ENCODE measurements at places on chromosomes 3 and 15.

- DNase-seq, result peak; percentile 99
These were observed 5.0 kb downstream of the ARID3B start for GRCh38 chr15:74545776-74546656.

GRCh38 chr3:179402963-179403362 lies 48.3 kb downstream of the GNB4 start:
- no peak for DNase-seq

DNA sequence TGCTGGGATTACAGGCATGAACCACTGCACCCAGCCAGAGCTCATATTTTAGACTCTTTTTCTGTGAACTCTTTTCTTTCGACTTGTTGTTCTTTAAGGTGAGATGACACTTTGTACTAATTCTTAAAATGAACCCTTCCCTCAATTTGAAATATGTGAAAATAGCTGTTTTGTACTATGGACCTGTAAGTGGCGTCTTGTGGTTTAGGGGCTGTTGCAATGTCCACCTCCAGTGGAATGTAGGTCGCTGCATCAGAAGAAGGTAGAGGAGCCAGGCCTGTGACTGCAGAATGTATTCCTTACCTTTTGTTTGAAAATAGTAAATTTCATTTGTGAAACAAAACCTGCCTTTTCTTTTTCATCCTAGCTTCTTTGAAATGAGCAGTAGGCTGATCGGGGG lies 38.9 kb downstream of the FNDC3B start:
- no peak for DNase-seq

- no peak for DNase-seq
These were observed 154.2 kb upstream of the KCNMB2 start for GRCh38 chr3:178381971-178382448.

DNA sequence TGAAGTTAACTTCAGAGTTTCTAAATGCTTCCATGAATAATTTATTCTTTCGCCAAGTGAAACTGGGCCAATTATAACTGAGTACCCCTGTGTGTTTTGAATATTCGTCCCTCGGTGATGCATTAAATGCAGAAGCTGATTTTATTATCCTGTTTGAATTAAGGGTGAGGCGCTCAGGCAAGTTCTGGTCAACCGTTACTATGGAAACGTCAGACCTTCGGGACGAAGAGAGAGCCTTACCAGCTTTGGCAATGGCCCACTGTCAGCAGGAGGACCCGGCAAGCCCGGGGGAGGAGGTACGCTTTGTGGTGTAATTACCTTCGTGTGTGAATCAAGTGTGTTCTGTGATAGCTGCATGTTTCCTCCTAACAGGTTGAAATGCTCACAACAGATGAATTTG lies 239.8 kb downstream of the ITPR1 start:
- DNase-seq, result no peak

DNA sequence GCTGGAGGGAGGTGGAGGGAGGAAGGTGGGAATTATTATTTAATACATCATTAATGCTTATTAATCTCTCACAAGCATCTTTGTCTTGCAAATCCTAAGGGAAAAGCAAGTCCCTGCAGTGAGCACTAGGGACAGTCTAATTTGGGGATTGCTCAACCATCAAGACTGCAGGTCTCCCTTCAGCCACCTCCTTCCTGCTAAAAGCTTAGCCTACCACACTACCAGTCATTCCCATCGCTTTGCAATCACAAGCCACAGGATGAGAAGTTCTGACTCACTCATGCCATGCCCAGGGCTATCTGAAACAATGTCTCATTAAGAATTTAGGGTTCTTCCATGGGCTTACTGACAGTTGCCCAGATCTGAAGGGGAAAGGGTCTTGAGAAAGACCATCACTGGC lies 51.0 kb upstream of the EIF1B start:
- no peak for DNase-seq

Measured in omental fat pad (tissue), 4 donors.